Heart left ventricle (tissue), 16 donors: ENCODE measurements at places on chromosomes 2 and 18.
A peak's percentile ranks its signal among the peaks of the same experiment; 100 is the strongest.

- DNase-seq = no peak
- H3K36me3 ChIP-seq = no peaks in the 10 kb centered on the region
- no peaks in the 10 kb centered on the region for H3K27me3 ChIP-seq
- no peak overlapping the region for H3K27ac ChIP-seq
These were observed 186.4 kb downstream of the PIK3C3 start for GRCh38 chr18:42141439-42141838.

- no peak overlapping the region for H3K27ac ChIP-seq
- no peaks in the 10 kb centered on the region for H3K4me1 ChIP-seq
- no peak for DNase-seq
- H3K27me3 ChIP-seq = no peaks in the 10 kb centered on the region
These were observed 18.2 kb upstream of the MBOAT2 start for GRCh38 chr2:9021563-9022211.

- no peak overlapping the region for H3K4me3 ChIP-seq
- no peaks in the 10 kb centered on the region for H3K27me3 ChIP-seq
- no peaks in the 10 kb centered on the region for H3K36me3 ChIP-seq
- no peaks in the 10 kb centered on the region for H3K4me1 ChIP-seq
- H3K27ac ChIP-seq = no peak overlapping the region
- DNase-seq = no peak
These were observed 63.5 kb downstream of the PLA2R1 start for GRCh38 chr2:159998961-159999360.

- DNase-seq = no peak
- no peaks in the 10 kb centered on the region for H3K36me3 ChIP-seq
- H3K27ac ChIP-seq = no peak overlapping the region
- H3K4me3 ChIP-seq = no peak overlapping the region
- H3K27me3 ChIP-seq = peaks cover 9% of the 10 kb centered on the region
- H3K4me1 ChIP-seq = no peaks in the 10 kb centered on the region
These were observed 32.1 kb upstream of the INSIG2 start for GRCh38 chr2:118056165-118056534.

DNA sequence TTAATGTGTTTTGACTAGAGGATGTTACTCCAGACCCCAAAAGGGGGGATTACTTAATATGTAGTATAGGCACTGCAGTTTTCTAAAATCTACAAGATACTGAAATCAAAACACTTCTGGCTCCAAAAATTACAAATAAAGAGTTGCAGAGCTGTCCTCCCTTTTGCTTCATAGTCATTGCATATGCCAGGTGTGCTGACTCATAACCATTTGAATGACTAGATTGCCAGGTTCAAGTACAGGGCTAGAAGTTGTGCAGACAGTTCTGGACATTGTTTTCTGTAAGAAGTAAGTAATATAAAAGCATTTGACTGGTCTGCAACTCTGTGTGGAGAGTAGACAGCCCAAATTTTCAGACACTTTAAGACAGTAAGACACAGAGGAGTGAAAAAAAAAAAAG is 6.7 kb downstream of the CWC22 start:
- no peak overlapping the region for H3K27ac ChIP-seq
- DNase-seq = no peak
- no peaks in the 10 kb centered on the region for H3K27me3 ChIP-seq
- no peaks in the 10 kb centered on the region for H3K36me3 ChIP-seq

- H3K36me3 ChIP-seq = no peaks in the 10 kb centered on the region
- DNase-seq = no peak
- H3K27ac ChIP-seq = no peak overlapping the region
- no peaks in the 10 kb centered on the region for H3K27me3 ChIP-seq
- no peaks in the 10 kb centered on the region for H3K4me1 ChIP-seq
These were observed 3.7 kb upstream of the CEBPZOS start for GRCh38 chr2:37192551-37192950.

DNA sequence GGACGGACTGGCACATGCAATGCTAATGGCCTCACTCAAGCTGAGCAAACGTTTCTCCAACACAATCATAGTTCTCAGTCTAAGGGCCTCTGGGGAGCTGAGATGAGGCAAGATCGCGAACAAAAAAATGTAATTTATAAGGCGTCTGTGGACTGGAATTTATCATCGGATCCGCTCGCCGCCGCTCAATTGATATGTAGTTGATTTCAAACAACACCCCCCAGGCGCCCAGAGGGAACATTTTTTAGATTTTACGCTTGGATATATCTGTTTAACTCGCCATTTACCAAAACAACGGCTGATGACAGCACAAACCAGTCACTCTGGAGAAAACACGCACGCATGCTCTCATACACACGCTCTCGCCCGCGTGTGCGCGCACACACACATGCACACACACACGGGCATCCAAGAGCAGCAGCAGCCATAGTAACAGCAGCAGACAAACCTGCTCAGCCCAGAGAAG is 335.8 kb downstream of the SMAD2 start:
- H3K27me3 ChIP-seq = peaks cover 17% of the 10 kb centered on the region
- H3K27ac ChIP-seq = no peak overlapping the region
- no peak overlapping the region for H3K4me3 ChIP-seq

GRCh38 chr2:191041418-191042161 is 27.6 kb upstream of the STAT1 start:
- H3K27me3 ChIP-seq = no peaks in the 10 kb centered on the region
- no peaks in the 10 kb centered on the region for H3K36me3 ChIP-seq

DNA sequence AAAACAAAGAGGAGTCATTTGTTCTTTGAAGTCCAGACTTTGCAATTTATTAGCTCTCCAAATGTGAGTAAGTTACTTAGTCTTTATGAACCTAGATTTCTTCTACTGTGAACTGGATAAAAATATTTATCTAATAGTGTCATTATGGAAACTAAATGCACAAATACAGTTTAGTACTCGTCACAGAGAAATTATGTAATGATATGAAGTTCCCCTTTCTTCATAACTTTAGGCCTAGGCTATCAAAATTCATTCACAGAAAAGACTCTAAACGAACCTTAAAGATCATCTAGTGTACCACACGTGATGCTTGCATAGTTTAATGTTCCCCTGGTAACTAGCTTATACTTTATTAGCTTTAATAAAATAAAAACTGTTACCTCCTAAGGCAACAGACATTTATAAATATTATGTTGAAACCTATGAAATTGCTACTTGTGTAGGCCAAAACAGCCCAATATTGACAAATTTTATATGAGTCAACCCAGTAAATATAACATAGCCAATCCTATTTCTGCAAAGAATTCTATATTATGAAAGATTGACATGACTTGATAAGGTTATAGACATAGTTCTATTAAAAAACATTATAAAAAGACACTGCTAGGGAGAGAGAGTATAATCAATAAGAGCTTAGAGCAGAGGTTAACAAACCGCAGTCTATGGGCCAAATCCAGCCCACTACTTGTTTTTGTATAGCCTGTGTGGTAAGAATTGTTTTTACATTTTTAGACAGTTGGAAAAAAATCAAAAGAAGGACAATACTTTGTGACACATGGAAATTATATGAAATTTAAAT is 44.9 kb upstream of the ITPRID2 start:
- H3K4me1 ChIP-seq = peaks cover 12% of the 10 kb centered on the region
- H3K4me3 ChIP-seq = no peak overlapping the region
- no peak overlapping the region for H3K27ac ChIP-seq
- DNase-seq = no peak

DNA sequence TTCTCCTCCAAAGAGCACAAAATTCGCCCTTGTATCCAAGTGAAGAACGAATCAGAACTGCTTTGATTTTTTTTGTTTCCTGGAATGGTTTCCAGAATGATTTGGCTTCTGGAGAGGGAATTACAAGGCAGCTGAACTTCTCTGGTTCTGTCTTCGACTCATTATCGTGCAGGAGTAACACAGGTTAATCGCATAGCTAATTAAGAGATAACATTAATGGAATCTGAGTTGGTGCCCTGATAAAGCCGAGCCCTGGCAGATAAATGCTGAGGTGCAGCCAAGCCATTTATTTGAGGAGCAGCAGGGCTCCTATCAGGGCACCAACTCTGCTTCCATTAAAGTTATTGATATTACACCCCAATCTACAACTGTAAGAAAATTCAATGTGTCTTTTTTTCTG is 433.7 kb downstream of the ZNF521 start:
- DNase-seq = no peak
- no peak overlapping the region for H3K4me3 ChIP-seq
- no peak overlapping the region for H3K27ac ChIP-seq
- H3K27me3 ChIP-seq = no peaks in the 10 kb centered on the region
- no peaks in the 10 kb centered on the region for H3K36me3 ChIP-seq

GRCh38 chr2:228688007-228688645 is 506.6 kb upstream of the SPHKAP start:
- H3K27ac ChIP-seq = no peak overlapping the region
- DNase-seq = no peak
- no peaks in the 10 kb centered on the region for H3K4me1 ChIP-seq
- no peaks in the 10 kb centered on the region for H3K27me3 ChIP-seq

GRCh38 chr18:50441501-50441900 is 66.7 kb downstream of the SKA1 start:
- no peak overlapping the region for H3K4me3 ChIP-seq
- no peaks in the 10 kb centered on the region for H3K27me3 ChIP-seq
- H3K4me1 ChIP-seq = no peaks in the 10 kb centered on the region
- no peak overlapping the region for H3K27ac ChIP-seq
- H3K36me3 ChIP-seq = no peaks in the 10 kb centered on the region

- no peak overlapping the region for H3K4me3 ChIP-seq
- H3K27me3 ChIP-seq = no peaks in the 10 kb centered on the region
- H3K27ac ChIP-seq = no peak overlapping the region
- DNase-seq = no peak
These were observed 927.6 kb upstream of the FANCL start for GRCh38 chr2:59168766-59169165.

DNA sequence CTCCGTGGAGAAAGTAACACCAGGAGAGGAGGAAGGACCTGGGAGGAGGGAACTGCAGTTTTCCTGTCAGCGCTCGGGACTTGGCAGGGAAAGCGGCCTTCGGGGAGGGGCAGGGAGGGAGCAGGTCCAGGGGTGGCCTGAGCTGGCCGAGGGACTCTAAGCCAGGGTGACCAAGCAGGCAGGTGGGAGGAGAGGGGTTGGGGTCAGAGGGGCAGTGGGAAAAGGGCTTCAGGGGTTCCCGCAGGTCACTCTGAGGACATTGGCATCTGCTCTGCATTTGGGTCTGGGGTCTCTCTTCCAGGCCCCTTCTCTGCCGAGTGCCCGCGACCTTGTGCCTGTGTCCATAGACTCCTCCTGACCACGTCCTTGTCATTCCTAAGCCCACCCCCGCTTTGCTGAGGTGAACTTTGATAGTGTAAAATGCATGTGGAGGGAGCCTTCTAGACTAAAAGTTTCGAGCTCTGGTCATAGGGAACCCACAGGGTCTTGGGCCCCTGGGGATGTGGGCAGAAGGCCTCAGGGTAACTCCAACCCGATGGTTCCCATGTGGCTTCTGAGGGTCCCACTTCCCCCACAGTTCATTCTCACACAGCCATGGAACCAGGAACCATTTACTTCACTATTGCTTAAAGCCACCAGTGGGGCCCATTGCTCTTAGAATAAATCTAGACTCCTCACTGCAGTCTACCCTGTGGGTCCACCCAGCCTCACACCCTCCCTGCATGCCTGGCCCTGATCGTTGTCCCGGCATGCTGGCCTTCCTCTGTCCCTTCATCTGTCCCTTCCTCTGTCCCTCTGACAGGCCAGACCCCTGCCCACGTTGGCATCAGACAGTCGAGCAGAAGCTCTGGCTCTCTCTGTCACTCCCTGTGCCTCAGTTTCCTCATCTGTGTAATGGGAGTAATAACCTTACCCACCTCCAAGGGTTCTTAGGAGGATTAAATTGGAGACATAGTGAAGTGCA is 229.2 kb downstream of the SEPTIN10 start:
- peak; percentile 45 for DNase-seq
- H3K36me3 ChIP-seq = no peaks in the 10 kb centered on the region
- H3K4me1 ChIP-seq = peaks cover 24% of the 10 kb centered on the region
- peak overlapping the region; percentile 66 for H3K27ac ChIP-seq
- no peaks in the 10 kb centered on the region for H3K27me3 ChIP-seq

DNA sequence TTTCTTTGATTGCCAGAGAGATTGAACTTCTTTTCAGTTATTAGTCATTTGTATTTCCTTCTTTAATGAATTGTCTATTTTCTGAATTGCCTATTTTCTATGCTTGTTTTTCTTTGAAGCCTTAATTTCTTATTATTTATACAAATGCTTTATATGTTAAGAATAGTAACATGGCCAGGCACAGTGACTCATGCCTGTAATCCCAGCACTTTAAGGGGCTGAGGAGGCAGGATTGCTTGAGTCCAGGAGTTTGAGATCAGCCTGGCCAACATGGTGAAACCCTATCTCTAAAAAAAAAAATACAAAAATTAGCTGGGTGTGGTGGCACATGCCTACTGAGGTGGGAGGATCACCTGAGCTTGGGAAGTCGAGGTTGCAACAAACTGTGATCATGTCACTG is 4.7 kb upstream of the RAB11FIP5 start:
- no peaks in the 10 kb centered on the region for H3K27me3 ChIP-seq
- no peak overlapping the region for H3K4me3 ChIP-seq

GRCh38 chr2:120738786-120739437 is 3.2 kb downstream of the GLI2 start:
- no peaks in the 10 kb centered on the region for H3K36me3 ChIP-seq
- peaks cover 51% of the 10 kb centered on the region for H3K27me3 ChIP-seq
- H3K4me1 ChIP-seq = peaks cover 24% of the 10 kb centered on the region
- H3K27ac ChIP-seq = no peak overlapping the region
- no peak overlapping the region for H3K4me3 ChIP-seq

- H3K4me1 ChIP-seq = no peaks in the 10 kb centered on the region
- H3K27me3 ChIP-seq = no peaks in the 10 kb centered on the region
- DNase-seq = no peak
- no peaks in the 10 kb centered on the region for H3K36me3 ChIP-seq
- H3K4me3 ChIP-seq = no peak overlapping the region
These were observed 3.1 kb upstream of the AQP12A start for GRCh38 chr2:240688553-240688919.

- H3K4me1 ChIP-seq = no peaks in the 10 kb centered on the region
- H3K27ac ChIP-seq = no peak overlapping the region
- no peaks in the 10 kb centered on the region for H3K36me3 ChIP-seq
- no peaks in the 10 kb centered on the region for H3K27me3 ChIP-seq
These were observed 195.7 kb upstream of the VWC2L start for GRCh38 chr2:214215107-214215506.

- H3K27ac ChIP-seq = no peak overlapping the region
- no peak overlapping the region for H3K4me3 ChIP-seq
- H3K4me1 ChIP-seq = no peaks in the 10 kb centered on the region
- H3K36me3 ChIP-seq = no peaks in the 10 kb centered on the region
These were observed 78.9 kb upstream of the LMAN1 start for GRCh38 chr18:59437851-59438569.

DNA sequence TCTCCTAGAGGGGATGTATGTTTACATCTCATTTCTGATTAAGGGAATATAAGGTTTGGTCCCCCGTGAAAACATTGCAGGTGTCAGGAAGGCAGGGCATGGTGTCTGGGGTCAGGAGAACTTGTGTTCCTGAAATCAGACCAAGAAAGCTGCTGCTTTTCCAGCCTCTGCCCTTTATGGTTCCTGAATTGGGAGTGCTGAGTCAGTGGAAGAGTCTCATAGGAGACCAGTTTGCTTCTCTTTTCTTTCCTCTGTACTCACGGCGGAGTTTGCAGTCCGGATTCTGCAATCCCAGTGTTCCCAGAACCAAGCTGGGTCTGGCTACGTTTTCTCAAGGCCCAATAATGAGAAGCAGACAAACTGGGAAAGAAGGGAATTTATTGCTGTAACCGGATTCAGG is 5.1 kb upstream of the MARCO start:
- no peaks in the 10 kb centered on the region for H3K4me1 ChIP-seq
- no peaks in the 10 kb centered on the region for H3K27me3 ChIP-seq
- no peak overlapping the region for H3K27ac ChIP-seq
- H3K36me3 ChIP-seq = no peaks in the 10 kb centered on the region

GRCh38 chr18:25282282-25282681 is 69.7 kb downstream of the ZNF521 start:
- H3K36me3 ChIP-seq = no peaks in the 10 kb centered on the region
- H3K4me3 ChIP-seq = no peak overlapping the region
- H3K27me3 ChIP-seq = no peaks in the 10 kb centered on the region
- H3K4me1 ChIP-seq = peaks cover 65% of the 10 kb centered on the region
- DNase-seq = peak; percentile 31
- peak overlapping the region; percentile 37 for H3K27ac ChIP-seq
